NCI-H510A (cell line): ENCODE measurements at places on chromosomes 1 and 21.

- DNase-seq = no peak
Measured at GRCh38 chr1:25170439-25170838, 61.9 kb downstream of the SYF2 start.

DNA sequence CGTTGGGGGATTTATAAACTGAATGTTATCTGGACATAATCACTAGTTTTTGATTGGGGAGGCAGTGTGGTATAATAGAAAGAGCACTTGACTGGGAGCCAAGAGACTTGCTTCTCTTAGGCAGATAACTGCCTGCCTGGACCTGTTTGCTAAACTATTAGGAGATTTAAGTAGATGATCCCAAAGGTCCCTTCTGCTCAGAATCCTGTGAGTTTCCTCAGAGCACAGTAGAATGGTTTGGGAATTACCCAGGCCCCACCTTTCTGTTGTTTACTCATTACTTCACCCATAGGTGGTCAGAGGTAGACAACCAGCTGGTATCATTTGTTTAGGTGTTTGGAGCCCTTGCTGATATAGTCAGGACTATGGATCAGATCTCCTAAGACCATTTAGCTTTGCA, 10.3 kb upstream of the PODN start:
- no peak for DNase-seq

GRCh38 chr1:56137521-56138505, 441.6 kb downstream of the PLPP3 start:
- no peak for DNase-seq

DNA sequence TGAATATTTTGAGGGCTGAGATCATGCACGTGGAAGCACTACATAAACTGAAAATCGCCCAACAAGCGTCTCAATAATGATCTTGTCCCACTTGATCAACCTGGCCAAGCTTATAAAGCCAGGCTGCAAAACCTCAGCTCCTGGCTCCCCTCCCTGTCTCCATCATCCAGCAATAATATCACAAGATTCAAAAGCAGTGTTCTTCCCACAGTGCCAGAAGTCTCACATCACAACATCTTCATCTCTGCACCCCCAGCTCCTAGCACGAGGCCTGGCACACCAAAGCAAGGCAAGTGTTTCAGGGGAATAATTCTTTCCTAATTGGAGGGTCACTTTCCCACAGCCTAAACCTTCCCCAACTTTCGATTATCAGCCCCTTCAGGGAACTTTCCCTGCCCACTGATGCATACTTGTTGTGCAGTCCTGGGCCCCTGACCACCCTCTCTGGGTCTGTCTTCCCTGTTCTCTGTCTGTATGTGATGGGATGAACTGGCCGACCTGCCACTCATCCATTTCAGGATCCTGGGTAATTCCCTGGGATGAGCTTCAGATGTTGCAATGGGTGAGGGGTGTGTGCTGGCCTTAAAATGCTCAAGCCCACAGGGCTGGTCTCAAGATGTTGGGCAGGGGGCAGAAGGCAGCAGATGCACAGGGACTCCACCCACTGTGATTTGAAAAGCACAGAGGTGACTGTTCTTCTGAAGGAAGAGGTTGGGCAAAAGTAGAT, 129.0 kb downstream of the DMRTB1 start:
- no peak for DNase-seq

DNA sequence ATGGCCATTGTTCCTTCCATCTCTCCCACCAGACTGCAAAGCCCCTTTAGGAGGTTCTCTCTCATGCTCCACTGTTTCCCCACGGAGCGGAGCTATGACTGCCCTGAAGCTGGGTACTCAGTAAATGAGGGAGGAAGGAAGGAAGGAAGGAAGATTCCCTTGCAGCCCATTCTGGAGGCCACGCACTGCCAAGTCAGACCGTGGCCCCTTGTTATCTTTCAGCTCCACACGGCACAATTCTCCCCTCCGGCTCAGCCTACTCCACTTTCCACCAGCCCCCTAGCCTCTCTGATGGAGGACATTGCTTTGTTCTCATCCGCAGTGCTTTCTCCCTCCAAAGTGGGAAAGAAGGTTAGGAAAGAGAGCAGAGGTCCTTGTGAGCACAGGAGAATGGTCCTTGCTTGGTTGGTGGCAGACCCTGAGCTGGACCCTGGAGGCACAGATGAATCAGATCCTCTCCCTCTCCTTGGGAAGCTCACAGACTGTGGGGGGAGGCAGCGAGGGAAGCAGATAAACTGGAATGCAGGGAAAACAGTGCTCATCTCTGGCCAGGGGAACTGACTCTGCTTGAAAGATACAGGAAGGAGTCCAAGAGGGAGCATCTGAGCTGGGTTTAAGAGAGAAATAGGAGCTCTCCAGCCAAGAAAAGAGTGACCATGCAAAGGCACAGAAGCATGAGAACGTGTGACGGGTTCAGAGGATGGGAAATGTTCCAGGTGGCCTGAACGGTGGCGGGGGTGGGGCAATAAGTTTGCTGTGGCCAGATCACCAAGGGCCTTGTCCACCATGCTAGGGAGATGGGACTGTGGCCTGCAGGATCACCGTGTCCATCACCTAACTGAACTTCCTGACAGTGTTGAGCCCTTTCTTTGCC, 52.6 kb downstream of the GLIS1 start:
- DNase-seq = no peak

DNA sequence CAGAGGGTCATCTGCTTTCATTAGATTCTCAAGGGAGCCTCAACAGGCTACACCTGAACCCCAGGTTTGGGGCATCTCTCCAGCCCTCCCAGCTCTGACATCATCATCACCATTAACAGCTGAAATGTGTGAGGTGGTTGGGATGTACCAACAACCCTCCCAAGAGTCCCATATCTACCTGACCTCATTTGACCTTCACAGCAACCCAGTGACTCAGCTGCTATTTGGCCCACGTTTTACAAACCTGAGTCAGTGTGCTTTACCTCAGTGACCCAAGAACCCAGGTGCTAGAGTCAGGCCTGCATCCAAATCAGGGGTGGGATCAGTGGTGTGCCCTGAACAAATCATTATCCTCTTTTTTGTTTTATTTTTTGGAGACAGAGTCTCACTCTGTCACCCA, 53.3 kb upstream of the TINAGL1 start:
- no peak for DNase-seq
